K562 (cell line): ENCODE measurements at places on chromosomes 1 and 21.

GRCh38 chr1:247335882-247336281 is 4.2 kb upstream of the ZNF496 start:
- no peak for DNase-seq

DNA sequence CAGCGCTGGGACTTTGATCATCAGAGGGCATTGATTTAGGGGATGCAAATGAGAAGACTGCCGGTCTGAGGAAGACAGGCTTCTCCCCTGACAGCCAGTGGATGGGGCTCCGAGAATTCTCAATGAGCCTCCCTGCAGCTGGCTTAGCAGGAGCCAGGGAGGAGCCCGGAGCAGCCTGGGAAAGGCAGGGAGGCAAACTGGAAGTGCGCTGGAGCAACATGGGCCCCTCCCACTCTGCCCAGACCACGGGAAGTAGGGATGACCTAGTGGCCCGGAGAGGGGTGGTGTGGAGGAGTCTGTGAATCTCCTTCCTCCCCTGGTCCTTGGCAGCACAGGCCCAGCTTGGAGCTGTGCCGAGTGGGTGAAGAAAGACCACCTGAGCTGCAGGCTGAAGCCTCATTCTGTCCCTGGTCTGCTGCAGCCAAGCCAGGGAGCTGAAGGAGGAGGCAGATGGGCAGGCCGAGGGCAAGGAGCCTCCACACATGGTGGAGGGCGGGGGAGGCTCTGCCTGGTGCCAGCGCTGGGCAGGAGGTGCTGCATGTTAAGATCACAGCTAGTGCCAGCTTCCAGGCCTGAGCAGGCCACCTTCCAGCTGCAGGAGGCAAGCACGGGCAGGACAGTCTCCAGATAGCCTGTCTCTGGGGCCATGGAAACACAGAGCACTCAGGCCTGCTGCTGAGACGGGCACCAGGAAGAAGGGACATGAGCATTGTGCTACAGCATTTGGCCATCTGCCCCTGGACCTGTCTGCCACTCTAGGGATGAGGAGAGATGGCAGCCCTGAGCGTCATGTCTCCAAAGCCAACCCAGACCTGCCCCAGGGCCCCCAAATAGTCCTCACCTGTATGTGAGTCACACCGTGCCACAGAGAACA is 12.2 kb upstream of the CLSTN1 start:
- no peak for DNase-seq

DNA sequence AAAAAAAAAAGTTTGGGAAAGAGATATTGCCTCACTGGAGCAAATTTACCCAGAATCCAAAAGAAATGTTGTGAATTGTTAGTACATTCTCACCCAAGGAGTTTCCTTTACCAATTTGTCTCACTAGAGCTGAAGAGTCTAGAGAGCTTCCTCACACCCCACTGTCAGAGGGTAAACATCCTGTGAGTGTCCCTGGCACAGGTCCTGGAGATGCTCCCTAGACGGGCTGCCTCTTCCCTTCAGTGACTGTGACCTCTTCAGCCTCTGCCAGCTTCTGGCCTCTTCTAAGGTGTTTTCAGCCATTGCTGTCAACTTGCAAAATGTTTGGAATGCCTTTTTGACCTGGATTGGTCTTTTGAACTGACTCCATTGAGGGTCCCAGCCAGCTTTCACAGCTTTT is 159.4 kb downstream of the DHRS3 start:
- no peak for DNase-seq

DNA sequence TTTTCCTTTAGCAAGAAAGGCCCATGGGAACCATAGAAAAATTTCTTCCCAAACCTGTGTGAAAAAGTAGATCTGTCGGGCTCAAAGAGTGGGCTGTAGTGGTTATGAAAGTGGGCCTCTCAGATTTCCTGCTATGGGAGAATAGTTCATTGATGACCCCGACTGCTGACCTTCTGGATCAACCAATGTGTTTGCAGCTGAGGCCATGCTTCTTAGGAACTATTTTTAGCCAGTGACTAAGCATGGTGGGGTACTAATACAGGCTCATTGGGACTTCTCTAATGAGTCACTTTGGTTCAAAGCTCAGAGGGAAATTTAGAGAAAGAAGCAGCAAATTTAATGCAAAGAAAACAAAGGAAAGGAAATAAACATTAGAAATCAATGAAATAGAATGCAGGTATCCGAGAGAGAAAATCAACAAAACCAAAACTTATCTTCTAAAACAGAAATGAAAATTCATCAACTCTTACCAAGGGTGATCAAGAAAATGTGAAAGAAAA is 12.6 kb upstream of the PSMA5 start:
- DNase-seq = peak; percentile 32

DNA sequence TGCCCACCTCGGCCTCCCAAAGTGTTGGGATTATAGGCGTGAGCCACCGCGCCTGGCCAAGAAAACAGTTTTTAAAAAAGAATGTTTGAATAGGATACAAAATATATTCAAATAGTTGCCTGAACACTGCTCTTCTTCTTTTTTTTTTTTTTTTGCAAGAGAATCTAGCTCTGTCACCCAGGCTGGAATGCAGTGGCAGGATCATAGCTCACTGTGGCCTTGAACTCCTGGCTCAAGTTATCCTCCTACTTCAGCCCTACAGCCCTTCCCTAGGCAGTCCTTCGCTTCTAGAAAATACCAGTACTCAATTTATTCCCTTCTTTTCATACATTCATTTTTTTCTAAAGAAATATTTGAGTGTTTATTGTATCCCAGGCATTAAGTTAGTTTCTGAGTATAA is 67.9 kb downstream of the OSBPL9 start:
- DNase-seq = no peak

GRCh38 chr1:192884241-192884640 is 75.4 kb downstream of the RGS2 start:
- DNase-seq = no peak

GRCh38 chr1:153535242-153536011 is at the start of gene S100A6:
S100A6 (minus strand) TSS chr1:153535991; CDS start chr1:153535339, 652 bp downstream.
- DNase-seq = peak; percentile 6

- DNase-seq = no peak
Observed at GRCh38 chr1:163095213-163095612, 26.1 kb downstream of the RGS4 start.

- DNase-seq = no peak
Observed at GRCh38 chr1:206006946-206007345, 3.8 kb upstream of the RAB7B start.

DNA sequence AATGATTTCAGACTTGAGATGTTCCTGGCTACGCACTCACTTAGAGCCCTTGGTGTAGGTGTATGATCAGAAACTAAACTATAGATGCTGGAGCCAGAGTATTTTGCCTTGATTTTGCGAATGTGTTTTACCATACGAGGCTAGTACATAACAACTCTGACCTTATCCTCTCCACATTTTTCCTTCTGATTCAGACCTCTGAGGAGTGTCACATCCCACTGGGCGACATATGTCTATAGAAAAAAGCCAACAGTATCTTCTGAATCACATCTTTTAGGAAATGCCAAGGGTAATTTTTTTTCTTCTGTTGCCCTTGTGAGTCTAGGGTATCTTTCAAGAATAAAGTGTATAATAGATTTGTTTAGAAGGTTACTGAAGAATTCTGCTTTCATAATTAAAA is 49.6 kb downstream of the AK4 start:
- DNase-seq = no peak

- DNase-seq = no peak
Observed at GRCh38 chr1:118116909-118117308, 68.1 kb downstream of the SPAG17 start.

GRCh38 chr21:46468108-46468774 is 9.6 kb downstream of the DIP2A start:
- DNase-seq = no peak

DNA sequence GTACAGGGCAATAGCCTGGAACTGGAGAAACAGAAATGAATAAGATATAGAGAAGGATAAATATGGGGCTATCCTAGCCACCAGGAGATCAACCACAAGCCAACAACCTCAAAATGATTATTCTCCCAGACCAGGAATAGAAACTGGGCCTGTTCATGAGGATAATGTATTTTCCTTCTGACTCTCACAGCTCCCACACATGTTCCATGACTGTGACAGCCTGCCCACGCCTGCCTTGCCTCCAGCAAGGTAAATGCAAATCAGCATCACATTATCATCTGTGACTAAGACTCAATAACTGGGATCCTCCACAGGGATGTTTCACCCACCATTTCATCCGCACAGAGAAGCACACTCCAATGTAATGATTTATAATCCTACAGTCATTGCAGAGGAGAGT is 3.3 kb downstream of the ENSA start:
- DNase-seq = no peak

- DNase-seq = no peak
Observed at GRCh38 chr1:50562106-50562505, 138.9 kb upstream of the DMRTA2 start.
